Stimulated activated CD4-positive, alpha-beta T cell treated with anti-CD3 and anti-CD28 coated beads, Interleukin-12 subunit alpha, Interleukin-12 subunit beta, amount 100 ng/mL, for 4 hours (primary cell): ENCODE measurements at places on chromosomes 5 and 9.
A peak's percentile ranks its signal among the peaks of the same experiment; 100 is the strongest.

- DNase-seq = no peak
Measured at GRCh38 chr5:32008746-32009145, 165.4 kb downstream of the GOLPH3 start.

DNA sequence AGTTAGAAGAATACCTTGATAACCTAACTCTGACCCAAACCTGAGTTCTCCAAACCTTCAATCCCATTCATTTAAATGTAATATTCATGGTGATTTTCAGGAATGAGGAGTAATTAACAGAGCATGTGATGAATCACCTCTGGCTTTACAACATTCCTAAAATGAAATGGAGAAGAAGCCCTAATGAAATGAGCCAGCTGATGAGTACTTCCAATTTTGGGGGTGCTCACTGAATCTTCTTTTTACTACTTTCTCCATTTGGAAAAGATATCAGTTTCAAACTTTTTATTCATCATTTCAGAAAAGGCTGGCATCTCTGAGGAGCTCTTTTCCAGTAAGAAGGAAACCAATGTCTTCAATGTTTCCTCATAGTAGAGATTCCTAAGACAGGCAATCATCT is 2.9 kb upstream of the SPINK5 start:
- no peak for DNase-seq

GRCh38 chr9:85142496-85142911 is 473.0 kb downstream of the NTRK2 start:
- no peak for DNase-seq

DNA sequence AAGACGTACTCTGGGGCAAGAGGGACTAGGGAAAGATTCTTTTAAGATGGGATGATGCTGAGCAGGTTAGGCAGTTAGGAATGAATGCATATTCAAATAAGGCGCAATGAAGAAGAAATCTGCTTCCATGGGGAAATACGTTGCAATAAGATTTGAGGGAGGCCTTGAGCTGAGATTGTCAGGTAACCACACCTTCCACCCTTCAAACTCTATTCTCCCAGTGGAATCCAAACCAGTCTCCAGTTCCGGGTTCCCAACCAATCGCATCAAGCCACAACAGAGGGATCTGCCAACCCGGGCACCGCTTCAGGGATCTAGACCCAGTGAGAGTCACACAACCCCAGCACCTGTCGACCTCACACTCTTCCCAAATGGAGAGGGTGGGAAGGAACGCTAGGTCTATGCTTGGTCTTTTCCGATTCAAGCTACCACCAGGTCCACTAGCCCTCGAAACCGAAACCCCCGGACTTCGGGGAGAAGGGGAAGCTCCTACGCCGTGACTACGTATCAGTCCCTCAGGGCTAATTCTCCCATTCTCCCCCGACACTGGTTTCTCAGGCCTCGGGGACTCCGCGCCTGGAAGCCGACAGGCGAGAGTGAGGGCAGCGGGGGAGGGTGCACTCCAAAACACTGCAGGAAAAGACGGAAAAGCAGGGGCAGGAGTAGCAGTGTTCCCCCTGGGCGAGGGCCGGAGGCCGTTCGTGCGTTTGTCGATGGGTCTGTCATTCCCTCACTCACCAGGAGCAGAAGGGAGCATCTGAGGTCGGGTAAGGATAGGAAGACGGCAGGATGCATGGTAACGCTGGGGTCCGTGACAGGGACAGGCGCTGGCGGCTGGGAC is 534 bp downstream of the ERP44 start:
- DNase-seq = peak; percentile 20

DNA sequence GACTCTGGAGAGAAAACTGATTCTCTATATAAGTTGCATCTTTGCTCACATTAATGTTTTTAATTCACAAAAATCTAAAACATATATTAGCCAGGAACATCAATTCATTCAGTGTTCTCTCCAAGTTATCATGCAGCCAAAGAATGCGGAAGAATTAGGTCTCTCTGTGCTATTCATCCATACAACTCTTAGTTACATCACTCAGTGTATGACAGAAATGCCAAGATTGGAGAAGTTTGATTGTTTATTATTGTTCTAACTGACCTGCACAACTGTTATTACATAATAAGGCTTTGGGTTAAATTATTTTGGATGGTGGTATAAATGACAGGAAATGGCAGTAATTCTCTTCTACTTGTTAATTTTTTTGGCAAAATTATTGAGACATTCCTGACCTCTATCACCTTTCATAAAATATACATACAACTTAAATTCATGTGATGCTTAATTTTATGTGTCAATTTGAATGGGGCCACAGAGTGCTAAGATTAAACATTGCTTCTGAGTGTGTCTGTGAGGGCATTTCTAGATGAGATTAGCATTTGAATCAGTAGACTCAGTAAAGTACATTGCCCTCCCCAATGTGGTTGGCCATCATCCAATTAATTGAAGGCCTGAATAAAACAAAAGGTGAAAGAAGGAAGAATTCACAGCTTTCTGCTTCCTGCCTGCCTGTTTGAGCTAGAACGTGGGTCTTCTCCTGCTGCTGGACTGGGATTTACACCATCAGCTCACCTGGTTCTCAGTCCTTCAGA is 70.2 kb downstream of the NR2F1-AS1 start:
- no peak for DNase-seq

GRCh38 chr5:40261984-40262383 is 417.7 kb upstream of the PTGER4 start:
- DNase-seq = no peak

- DNase-seq = no peak
Measured at GRCh38 chr9:87497604-87498045, at the start of gene DAPK1. DAPK1 (plus strand) TSS chr9:87497867; CDS start chr9:87499078, 1,211 bp downstream.

DNA sequence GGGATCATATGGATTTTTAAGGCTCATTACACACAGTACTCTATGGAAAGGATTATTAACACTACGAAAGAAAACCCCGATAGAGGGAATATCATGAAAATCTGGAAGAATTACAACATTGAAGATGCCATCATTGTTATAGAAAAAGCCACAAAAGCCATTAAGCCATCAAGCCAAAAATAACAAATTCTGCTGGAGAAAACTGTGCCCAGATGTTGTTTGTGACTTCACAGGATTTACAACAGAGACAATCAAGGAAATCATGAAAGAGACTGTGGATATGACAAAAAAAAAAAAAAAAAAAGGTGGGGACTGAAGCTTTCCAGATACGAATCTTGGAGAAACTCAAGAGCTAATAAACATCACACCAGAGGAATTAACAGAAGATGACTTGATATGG is 433.8 kb upstream of the CDH6 start:
- DNase-seq = no peak

- no peak for DNase-seq
Measured at GRCh38 chr9:69637817-69638200, 34.4 kb downstream of the APBA1 start.

DNA sequence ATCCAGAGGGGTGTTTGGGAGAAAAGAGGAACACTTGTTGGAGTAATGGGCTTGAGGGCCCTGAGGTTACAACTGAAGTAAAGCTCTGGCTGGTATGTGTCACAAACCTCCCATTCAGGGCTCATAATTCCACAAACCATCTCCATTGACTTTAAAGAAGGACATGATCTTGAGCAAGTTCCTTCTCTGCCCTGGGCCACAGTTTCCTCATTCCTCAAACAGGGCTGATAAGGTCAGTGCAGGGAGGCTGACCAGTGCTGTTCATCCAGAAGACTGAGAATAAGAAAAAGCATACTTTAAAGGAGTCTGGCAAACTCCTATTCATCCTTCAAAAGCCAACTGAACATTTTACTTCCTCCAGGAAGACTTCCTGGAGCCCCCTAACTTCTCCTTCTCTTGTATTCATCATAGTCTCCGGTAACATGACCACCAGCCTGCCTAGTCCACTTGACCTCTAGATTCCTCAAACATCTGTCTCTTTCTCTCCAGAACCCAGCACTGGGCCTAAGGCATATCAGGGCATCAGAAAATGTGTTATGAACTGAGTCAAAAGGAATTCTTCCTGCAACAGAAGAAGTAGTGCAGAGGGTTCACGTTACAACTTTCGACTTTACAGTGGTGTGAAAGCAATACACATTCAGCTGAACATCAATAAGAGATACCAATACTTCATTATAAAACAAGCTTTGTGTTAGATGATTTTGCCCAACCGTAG is 20.7 kb upstream of the PTPN3 start:
- DNase-seq = no peak

DNA sequence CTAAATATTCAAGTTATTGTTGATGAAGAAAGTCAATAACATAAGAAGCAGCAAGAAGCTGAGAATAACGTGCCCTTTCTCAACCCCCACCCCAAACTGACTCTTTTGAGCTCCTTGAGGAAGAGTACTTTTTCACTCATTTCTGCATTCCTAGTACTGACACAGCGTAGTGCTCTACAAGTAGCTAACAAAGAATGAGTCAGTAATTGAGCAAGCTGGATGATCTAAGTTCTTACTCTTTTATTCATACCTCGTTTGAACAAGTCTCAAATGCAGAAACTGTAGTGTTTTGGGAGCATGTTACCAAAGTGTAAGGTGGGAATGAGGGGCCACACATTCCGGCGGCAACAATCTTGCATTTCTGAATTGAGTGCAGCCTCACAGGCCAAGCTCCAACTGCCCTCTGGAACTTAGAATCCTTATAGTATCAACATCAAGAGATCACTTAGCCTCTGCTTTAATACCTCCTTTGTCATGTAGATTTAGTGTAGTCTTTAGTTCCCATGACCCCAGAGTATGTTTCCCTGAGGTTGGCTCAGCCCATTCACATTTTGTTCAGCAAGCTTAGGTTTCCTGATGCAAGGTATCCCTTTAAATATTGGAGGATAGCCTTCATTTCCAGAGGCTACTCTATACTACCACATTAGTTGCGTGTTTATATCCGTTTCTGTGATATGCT is 152.0 kb downstream of the PRR16 start:
- no peak for DNase-seq

DNA sequence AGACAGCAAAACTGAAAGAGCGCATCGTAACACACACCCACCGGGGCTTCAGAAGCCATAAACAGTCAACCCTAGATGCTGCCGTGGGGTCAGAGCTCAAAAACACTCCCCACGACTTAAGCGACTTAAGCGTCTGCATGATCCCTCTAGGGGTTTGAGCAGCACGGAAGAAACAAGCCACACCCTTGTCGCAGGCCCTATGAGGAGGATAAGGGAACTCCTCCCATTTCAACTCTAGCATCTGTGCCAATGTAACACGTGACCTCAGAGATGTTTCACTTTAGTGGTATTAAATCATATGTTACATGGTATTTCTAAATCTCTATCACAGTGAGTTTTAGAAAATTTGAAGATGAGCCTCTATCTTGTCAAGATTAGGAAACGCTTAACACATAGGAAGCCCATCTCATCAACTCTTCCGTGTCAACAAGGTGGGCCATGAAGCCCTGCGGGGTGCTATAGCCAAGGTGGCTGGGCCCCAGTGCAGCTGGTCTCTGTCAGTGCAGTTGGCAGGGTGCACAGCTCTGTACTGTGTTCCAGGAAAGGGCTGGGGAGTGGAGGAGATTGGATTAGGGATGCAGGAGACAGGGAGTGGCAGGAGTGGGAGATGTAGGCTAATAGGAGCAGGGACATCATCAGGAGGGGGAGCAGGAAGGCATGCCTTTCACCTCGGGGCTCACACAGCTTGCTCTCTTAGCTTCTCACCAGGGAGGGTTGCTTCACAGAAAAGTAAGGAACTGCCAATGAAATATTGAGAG is 33.1 kb downstream of the ZCCHC9 start:
- DNase-seq = no peak

- DNase-seq = no peak
Measured at GRCh38 chr9:82616545-82616944, 446.4 kb downstream of the RASEF start.
